GM20000 (cell line): ENCODE measurements at places on chromosomes 3 and 15.

GRCh38 chr3:108183181-108183580 is 39.0 kb downstream of the IFT57 start:
- DNase-seq = no peak

DNA sequence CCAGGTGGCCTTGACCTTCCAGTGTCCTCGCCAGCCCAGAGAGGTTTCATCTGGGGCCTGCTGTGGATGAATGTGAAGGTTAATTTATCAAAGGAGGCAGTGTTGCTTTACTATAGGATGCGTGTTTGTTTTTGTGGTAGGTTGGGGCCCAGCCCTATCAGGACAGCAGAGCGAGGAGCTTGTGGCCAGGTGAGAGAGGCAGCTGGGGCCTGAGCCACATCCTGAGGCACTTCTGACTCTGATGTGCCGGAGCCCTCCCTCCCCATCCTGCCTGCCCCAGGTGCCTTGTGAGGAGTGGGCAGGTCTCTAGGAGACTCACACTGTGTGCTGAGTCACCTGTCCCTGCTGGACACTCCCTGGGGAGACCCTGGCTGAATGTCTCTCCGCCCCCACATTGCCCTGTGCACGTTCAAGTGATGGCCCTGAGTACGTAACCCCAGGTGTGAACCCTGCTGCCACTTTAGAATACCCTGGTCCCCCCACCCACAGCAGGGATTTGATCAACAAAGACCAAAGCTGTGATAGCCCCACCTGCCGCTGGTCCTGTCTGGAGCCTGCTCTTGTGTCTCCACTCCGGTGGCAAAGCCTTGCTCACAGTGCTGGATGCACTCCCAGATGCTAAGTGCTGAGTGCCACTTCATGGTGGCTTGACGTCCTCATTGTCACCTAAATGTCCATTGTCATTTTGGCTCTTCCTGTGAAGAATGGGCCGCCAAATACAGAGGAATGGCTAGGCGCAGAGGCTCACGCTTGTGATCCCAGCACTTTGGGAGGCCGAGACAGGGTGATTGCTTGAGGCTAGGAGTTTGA is 16.0 kb downstream of the FBLN2 start:
- no peak for DNase-seq

DNA sequence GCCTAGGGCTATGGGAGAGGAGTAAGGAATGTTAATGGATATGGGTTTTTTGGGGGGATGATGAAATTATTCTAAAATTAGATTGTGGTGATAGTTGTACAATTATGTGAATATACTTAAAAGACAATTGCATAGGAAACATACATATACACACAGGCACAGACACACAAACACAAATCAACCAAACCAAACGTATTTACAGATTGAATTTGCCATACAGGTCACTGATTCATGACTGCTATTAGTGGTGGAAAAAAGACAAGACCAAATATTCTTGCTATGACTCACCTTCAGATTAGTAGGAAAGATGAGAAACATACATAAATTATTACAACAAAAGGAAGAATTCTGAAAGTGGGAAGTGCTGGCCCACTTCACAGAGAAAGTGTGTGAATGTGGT is 85.3 kb downstream of the C3orf38 start:
- no peak for DNase-seq

- peak; percentile 41 for DNase-seq
Measured at GRCh38 chr3:10226293-10226692, 22.0 kb upstream of the TATDN2 start.

GRCh38 chr15:43977072-43977884 is 150.5 kb downstream of the WDR76 start:
- peak; percentile 28 for DNase-seq

DNA sequence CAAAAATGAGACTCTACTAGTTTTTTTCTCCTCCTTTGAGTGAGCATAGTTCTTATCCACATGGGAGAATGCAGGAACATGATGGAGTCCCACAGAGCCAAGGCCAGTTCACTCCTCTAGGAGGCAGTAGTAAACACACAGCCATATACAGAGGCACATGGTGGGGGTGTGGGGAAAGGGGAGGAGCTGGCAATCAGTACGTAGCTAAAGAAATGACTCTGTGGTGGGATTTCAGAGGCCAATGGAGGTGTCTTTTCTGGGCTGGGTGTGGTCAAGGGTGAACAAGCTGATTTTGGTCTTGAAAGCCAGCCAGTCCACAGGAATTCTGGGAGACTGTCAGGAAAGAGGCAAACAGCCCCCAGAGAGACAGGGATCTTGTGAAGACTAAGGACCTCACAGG is 6.6 kb upstream of the RAB11A start:
- peak; percentile 54 for DNase-seq

DNA sequence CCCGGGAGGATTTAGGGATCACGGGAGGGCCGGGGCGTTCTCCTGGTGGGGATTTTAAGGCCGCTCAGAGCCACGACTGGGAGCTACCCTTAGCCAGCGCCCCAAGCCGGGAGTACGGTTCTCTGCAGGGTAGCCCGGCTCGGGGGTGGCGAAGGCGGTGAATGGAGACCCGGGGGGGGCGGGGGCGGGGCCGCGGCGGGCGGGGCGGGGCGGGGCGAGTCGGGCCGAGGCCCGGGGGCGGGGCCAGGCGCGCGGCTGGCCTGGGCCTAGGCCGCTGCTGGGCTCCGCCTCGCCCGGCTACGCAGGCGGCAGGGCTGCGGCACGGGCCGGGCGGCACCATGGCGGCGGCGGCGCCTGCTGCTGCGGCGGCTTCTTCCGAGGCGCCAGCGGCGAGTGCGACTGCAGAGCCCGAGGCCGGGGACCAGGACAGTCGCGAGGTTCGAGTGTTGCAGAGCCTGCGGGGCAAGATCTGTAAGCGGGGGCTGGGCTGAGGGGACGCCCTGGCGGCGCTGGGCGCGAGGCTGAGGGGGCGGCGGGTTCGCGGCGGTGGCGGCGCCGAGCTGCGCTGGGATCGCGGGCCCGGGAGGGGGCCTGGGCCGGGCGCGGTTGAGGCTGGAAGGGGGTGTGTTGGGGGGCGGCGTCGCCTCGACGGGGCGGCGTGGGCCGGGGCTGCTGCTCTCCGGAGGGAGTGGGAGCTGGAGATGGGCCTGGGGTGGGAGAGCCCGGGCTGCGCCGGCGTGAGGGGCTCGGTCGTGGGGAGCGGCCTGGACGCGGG is at the start of gene RASA2:
RASA2 (plus strand) TSS at position 282 of the 775 bp plus-strand sequence; CDS start at position 339, 57 bp downstream.
- DNase-seq = peak; percentile 95

- no peak for DNase-seq
Measured at GRCh38 chr3:12911881-12912415, 70.6 kb upstream of the RPL32 start.

DNA sequence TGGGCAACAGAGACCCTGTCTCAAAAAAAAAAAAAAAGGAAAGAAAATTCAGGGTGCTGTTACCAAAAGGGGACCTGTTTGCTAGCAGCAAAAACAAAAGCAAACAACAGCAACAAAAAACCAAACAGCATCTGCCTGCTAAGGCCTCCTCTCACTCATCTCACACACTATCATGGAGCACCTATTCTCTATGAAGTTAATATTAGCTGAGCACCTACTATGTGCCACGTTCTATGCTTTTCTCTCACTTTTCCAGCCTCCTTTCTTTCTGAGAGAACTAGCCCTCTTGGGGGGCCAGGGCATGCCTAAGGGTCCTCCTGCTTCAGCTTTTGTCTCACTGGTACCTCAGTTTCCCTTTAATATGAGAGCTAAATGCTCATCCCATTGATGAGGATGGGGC is 468 bp upstream of the GPR62 start:
- DNase-seq = no peak

- DNase-seq = no peak
Measured at GRCh38 chr3:107791027-107791426, 268.3 kb downstream of the BBX start.

DNA sequence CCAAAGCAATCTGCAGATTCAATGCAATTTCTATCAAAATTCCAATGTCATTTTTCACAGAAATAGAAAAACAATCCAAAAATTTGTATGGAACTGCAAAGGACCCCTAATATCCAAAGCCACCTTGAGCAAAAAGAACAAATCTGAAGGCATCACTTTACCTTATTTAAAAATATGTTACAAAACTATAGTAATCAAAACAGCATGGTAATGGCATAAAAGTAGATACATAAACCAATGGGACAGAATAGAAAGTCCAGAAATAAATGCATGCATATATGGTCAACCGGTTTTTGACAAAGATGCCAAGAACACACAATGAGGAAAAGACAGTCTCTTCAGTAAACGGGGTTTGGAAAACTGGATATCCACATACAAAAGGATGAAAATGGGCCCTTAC is 39.4 kb upstream of the PPARG start:
- no peak for DNase-seq

DNA sequence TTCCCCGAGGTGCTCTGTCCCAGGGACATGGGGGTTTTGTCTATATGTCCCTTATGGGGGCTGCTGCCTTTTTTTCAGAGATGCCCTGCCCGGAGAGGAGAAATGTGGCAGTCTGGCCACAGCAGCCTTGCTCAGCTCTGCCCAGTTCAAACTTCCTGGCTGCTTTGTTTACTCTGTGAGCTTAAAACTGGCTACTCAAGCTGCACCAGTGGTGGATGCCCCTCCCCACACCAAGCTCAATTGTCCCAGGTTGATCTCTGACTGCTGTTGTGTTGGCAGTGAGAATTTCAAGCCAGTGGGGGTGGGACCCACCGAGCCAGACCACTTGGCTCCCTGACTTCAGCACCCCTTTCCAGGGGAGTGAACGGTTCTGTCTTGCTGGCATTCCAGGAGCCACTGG is 188.9 kb downstream of the STXBP5L start:
- no peak for DNase-seq

- no peak for DNase-seq
Measured at GRCh38 chr3:170508839-170509238, 77.0 kb downstream of the SLC7A14 start.

GRCh38 chr3:149507491-149508324 is 33.2 kb downstream of the TM4SF4 start:
- no peak for DNase-seq

- DNase-seq = peak; percentile 28
Measured at GRCh38 chr3:27454914-27455313, 29.3 kb downstream of the SLC4A7 start.
